ENCODE measurements at places on chromosomes 2 and 18.

- no peak for DNase-seq
These were observed 72.8 kb downstream of the TCF4 start for GRCh38 chr18:55515214-55515613.

- DNase-seq: no peak
These were observed 43.1 kb downstream of the KCTD18 start for GRCh38 chr2:200466425-200467418.

GRCh38 chr2:238448031-238448955 lies 21.6 kb downstream of the ASB1 start:
- DNase-seq: no peak

DNA sequence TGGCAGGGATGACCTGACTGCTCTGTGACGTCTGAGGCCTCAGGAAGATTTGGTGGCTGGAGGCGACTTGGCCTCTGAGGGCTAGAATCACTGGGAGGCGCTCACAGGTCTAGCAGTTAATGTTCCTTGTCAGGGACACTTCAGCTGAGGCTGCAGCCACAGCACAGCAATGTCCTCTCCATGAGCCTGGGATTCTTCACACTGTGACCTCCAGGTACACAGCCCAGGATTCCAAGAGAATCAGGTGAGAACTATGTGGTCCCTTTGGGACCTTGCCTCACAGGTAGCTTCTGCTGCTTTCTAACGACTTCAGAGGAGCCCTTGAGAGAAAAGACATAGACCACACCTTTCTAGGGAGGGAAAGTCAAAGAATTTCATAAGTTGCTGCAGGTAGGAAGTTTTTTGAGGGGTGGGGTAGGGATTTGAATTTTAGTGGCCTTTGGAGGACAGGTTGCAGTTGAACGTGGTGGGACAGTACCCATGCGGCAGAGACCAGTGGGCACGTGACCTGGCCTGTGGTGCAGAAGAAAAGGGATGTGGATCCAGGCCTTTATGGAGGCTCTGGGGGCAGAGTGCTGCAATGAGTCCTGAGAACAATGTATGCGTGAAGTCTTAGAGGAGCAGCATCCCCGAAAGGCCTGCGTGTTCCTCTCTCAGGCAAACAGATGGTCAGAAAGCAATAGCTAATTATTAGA lies 86.2 kb downstream of the LYPD1 start:
- DNase-seq: no peak

- DNase-seq: no peak
These were observed 33.6 kb downstream of the PLCL1 start for GRCh38 chr2:197838036-197838435.
